ENCODE measurements at places on chromosomes 1 and 21. TPM values are rescaled to one million over a fixed set of nuclear protein-coding genes. Genes with fewer than 3 reads are reported as not detected.

TNN gene
- 6.0 TPM for total RNA-seq

TFF1 gene
- total RNA-seq = not detected

SLAMF7 gene
- total RNA-seq = not detected

RCOR3 gene
- 13.3 TPM for total RNA-seq

PEX19 gene
- total RNA-seq = 61.0 TPM

TDRKH gene
- 0.94 TPM for total RNA-seq

GRCh38 chr1:154219541-154219940 is 1.2 kb upstream of the UBAP2L start:
- H3K27me3 ChIP-seq = no peaks in the 10 kb centered on the region
- peaks cover 61% of the 10 kb centered on the region for H3K36me3 ChIP-seq
- H3K4me1 ChIP-seq = peaks cover 22% of the 10 kb centered on the region
- H3K27ac ChIP-seq = peak overlapping the region; percentile 94
- peak overlapping the region; percentile 70 for H3K4me3 ChIP-seq

- H3K4me3 ChIP-seq = no peak overlapping the region
- 0 out of 2 replicates have a peak, but pooled peaks cover 3% of the 10 kb centered on the region for H3K27me3 ChIP-seq
- no peaks in the 10 kb centered on the region for H3K4me1 ChIP-seq
Observed at GRCh38 chr1:43188106-43188505, 16.0 kb downstream of the CFAP57 start.

DNA sequence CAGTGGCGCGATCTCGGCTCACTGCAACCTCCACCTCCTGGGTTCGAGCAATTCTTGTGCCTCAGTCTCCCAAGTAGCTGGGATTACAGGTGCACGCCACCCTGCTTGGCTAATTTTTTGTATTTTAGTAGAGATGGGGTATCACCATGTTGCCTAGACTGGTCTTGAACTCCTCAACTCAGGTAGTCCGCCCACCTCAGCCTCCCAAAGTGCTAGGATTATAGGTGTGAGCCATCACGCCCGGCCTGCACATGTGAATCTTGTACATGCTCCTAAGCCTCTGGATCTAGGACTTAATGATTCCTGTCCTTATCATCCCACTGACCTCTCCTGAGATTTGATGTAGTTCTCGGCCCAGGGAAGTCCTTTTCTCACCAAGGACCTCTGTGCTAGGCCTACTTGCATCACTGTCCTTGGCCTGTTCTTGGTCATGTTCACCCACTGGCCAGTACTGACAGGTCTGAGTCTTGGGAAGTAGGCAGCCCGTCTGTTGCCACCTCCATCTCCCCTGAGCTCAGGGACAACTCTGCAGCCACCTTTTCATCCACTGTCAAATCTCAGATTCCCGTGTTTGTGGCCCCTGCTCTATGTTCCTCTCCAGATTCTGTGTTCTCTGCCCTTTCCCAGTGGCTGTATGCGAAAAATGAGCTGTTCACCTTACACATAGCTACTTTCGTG is 9.4 kb downstream of the HYI start:
- no peak overlapping the region for H3K27ac ChIP-seq
- H3K36me3 ChIP-seq = peaks cover 90% of the 10 kb centered on the region
- no peaks in the 10 kb centered on the region for H3K27me3 ChIP-seq
- H3K4me3 ChIP-seq = no peak overlapping the region

DNA sequence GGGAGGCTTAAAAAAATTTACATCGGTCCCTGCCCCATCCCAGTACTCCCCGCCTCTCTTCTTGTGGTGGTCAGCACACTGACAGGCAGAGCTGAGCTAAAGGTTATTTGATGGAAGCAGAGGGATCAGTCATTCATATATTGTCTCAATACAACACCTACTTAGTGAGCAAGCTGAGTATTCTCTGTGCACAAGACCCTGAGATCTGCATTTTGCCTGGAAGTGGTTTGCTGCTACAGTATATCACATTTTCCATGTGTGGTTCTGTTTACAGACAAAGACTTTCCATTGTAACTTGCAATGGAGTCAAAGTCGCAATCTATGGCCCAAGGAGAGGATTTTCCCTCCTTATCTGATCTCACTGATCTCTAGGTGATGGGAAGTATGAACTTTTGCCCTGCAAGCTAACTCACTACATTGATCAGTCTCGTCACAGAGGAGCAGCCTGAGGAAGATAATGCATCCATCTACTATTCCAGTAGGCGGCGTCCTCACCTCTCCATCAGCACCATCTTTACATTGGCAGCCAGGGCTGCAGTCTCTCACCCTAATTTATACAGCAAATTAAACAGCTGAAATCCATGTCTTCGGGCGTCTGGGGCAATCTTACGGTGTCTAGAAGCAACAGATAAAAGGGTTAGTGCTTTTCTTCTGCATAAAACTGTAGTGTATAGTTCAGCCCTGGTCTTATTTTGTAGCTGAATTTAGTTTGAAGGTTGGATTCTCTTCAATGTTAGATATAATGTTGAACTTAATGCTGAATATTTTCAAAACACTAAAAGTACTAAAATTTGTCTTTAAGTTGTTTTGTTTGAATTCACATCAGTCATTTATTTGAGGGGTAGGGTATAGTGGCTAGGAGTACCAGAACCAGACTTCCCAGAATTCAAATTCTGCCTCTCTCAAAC is 3.2 kb upstream of the TRAF5 start:
- H3K4me1 ChIP-seq = peaks cover 4% of the 10 kb centered on the region
- H3K27me3 ChIP-seq = no peaks in the 10 kb centered on the region
- H3K27ac ChIP-seq = no peak overlapping the region
- peak; percentile 37 for DNase-seq

GRCh38 chr1:172203135-172203823 is 217.2 kb upstream of the C1orf105 start:
- H3K4me1 ChIP-seq = peaks cover 9% of the 10 kb centered on the region
- H3K27me3 ChIP-seq = no peaks in the 10 kb centered on the region
- H3K27ac ChIP-seq = no peak overlapping the region
- no peak overlapping the region for H3K4me3 ChIP-seq
- peak; percentile 40 for DNase-seq
- no peaks in the 10 kb centered on the region for H3K36me3 ChIP-seq

- H3K4me3 ChIP-seq = no peak overlapping the region
- no peaks in the 10 kb centered on the region for H3K36me3 ChIP-seq
- peaks cover 6% of the 10 kb centered on the region for H3K4me1 ChIP-seq
- no peak overlapping the region for H3K27ac ChIP-seq
- H3K27me3 ChIP-seq = 0 out of 2 replicates have a peak, but pooled peaks cover 15% of the 10 kb centered on the region
Observed at GRCh38 chr1:179809506-179810366, 66.6 kb downstream of the FAM163A start.

DNA sequence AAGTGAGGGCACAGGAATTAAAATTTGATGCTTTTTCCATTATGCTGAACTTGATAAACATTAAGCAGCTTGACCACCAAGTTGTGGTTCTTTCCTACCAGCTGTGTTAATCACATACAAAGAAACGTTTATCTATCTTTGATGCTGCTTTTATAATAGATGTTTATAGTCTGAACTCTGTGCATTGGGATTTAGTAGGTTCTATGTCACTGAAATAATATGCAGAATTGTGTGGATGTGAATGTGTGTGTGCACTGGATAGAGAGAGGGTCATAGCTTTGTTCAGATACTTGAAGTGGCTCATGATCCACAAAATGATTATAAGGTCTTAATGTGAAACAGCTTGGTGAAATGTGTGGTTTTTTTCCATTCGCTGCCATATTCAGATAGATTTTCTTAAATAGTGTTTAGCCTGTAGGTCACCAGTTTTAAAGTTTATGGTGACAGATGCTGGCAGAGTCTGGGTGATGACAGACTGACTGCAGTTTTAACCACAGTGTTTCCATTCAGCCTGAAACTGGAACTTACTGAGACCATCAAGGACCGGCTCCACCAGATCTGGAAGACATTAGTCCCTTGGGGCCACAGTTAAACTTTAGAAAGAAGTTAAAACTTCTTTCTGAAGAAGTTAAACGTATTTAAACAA is 10.2 kb downstream of the DDI2 start:
- peaks cover 18% of the 10 kb centered on the region for H3K4me1 ChIP-seq
- DNase-seq = no peak
- H3K27me3 ChIP-seq = no peaks in the 10 kb centered on the region
- H3K27ac ChIP-seq = no peak overlapping the region

- no peaks in the 10 kb centered on the region for H3K27me3 ChIP-seq
- DNase-seq = no peak
- H3K4me1 ChIP-seq = no peaks in the 10 kb centered on the region
Observed at GRCh38 chr1:186054003-186054402, 319.8 kb downstream of the HMCN1 start.

NEK7 gene
- 138 TPM for total RNA-seq

DNA sequence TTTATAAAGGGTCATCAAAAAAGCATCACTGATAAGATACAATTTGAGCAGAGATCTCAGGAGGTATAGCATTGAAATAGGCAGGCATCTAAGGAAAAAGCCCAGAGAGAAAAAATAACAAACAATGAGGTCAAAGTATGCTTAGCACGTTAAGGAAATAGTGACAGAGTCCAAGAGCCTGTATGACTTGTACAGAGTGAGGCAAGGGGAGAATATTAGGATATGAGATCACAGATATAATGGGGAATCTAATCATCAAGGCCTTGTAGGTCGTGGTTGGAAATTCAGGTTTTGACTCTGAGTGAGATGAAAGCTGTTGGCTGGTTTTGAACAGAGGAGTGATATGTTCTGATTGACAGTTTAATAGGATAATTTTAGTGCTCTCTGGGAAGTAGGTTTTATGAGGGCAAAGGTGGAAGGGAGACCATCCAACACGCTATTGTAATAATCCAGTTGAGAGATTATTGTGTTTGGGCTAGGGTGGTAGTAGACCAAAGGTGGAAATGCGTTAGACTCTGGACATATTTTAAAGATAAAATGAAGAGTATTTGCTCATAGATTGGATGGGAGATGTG is 644.6 kb upstream of the TMPRSS15 start:
- no peak overlapping the region for H3K27ac ChIP-seq
- no peaks in the 10 kb centered on the region for H3K27me3 ChIP-seq
- no peaks in the 10 kb centered on the region for H3K36me3 ChIP-seq
- no peak overlapping the region for H3K4me3 ChIP-seq
- no peaks in the 10 kb centered on the region for H3K4me1 ChIP-seq

PCP4 gene
- not detected for total RNA-seq

GRCh38 chr1:59521456-59521855 is 224.6 kb downstream of the FGGY start:
- no peaks in the 10 kb centered on the region for H3K27me3 ChIP-seq
- H3K27ac ChIP-seq = peak overlapping the region; percentile 79
- no peak overlapping the region for H3K4me3 ChIP-seq
- DNase-seq = no peak

C1QC gene
- total RNA-seq = not detected

DNA sequence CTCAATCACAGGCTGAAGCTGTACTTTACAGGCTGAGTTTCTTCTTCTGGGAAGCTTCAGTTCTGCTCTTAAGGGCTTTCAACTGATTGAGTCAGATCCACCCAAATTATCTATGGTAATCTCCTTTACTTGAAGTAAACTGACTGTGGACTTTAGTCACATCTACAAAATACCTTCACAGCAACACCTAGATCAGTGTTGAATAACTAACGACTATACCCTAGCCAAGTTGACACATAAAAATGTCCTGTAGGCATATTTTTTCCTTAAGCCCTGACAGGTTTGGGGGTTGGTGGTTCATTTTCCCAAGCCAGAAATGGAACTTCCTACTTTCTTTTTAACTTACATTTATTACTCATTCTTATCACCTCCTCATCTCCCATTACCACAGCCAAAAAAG is 42.9 kb upstream of the PRKACB start:
- H3K36me3 ChIP-seq = no peaks in the 10 kb centered on the region
- H3K27me3 ChIP-seq = no peaks in the 10 kb centered on the region
- H3K27ac ChIP-seq = no peak overlapping the region

- H3K4me1 ChIP-seq = no peaks in the 10 kb centered on the region
- no peak for DNase-seq
- H3K36me3 ChIP-seq = no peaks in the 10 kb centered on the region
- H3K4me3 ChIP-seq = no peak overlapping the region
Observed at GRCh38 chr21:45788637-45789506, 145.3 kb downstream of the PCBP3 start.

PPFIA4 gene
- not detected for total RNA-seq

- no peak for DNase-seq
- no peak overlapping the region for H3K27ac ChIP-seq
- H3K4me3 ChIP-seq = no peak overlapping the region
- peaks cover 14% of the 10 kb centered on the region for H3K36me3 ChIP-seq
- H3K27me3 ChIP-seq = no peaks in the 10 kb centered on the region
- H3K4me1 ChIP-seq = peaks cover 10% of the 10 kb centered on the region
Observed at GRCh38 chr1:200751717-200752116, 13.0 kb downstream of the CAMSAP2 start.

DNA sequence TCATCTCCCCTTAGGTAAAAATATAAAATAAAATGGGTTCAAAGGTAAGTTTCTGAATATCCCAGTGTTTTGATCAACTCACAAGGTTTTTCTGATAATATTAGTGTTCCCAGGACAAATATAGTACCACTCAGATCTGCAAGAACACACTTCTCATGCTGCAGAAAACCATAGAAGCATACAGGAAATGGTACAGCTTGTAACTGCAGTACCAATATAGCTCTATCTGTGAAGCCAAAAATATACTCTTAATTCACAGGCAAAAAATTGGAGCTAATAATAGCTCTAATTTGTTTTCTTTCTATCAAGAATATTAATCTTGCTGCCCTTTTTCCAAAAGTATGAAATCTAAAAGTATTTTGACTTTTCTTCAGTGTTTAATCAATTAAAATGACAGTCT is 13.2 kb downstream of the VPS45 start:
- H3K4me3 ChIP-seq = no peak overlapping the region
- no peaks in the 10 kb centered on the region for H3K27me3 ChIP-seq
- H3K36me3 ChIP-seq = peaks cover 77% of the 10 kb centered on the region
- no peak for DNase-seq
- H3K4me1 ChIP-seq = no peaks in the 10 kb centered on the region

DNA sequence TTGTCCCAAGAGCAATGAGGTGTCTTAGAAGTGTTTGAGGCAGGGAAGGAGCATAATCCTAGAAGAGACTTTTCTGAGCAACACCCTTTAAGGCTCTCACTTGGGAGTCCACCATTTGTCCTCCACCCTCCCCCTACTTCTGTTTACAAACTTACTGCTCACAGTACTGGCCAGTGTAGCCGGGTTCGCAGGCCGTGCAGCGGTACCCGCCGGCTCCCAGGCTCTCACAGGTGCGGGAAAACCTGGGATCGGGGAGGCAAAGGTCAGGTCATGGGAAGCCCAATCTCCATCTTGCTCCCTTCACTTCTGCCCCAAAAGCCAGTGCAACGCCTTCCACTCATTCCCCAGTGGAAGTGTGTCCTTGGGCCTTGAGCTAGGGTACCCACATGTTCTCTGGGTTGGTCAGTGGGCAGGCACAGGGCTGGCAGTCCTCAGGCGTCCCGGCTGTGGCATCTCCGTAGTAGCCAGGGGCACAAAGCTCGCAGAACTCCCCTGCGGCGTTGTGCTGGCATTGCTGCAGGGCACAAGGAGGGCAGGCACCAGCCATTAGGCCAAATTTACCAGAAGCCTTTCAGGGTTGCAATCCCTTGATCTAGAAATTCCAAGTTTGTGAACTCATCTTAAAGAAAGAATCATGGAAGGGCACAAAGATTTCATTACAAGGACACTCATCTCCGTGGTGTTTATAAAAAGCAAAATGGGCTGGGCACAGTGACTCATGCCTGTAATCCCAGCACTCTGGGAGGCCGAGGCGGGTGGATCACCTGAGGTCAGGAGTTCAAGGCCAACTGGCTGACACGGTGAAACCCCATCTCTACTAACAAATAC is 49.8 kb downstream of the LDLRAD2 start:
- peak overlapping the region; percentile 78 for H3K27ac ChIP-seq
- peaks cover 78% of the 10 kb centered on the region for H3K36me3 ChIP-seq
- DNase-seq = peak; percentile 89
- H3K27me3 ChIP-seq = no peaks in the 10 kb centered on the region
- no peak overlapping the region for H3K4me3 ChIP-seq
